ENCODE measurements at places on chromosomes 2 and 18.

DNA sequence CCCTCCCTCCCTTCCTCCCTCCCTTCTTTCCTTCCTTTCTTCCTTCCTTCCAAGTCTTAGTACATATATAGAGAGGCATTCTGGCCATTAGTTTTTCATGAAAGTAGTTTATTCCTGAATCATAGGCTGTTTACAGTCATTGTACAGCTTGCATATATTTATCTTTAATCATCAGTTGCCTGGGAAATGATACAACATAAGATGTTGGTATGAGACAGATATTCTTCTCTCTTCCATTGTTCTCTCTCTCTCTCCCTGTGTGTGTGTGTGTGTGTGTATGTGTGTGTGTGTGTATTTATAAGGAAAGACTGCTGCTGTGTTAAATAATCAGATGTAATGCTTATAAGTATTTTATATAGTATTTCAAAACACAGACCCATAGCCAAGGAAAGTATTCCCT, 289.8 kb upstream of the UBE2E3 start:
- no peak for DNase-seq

DNA sequence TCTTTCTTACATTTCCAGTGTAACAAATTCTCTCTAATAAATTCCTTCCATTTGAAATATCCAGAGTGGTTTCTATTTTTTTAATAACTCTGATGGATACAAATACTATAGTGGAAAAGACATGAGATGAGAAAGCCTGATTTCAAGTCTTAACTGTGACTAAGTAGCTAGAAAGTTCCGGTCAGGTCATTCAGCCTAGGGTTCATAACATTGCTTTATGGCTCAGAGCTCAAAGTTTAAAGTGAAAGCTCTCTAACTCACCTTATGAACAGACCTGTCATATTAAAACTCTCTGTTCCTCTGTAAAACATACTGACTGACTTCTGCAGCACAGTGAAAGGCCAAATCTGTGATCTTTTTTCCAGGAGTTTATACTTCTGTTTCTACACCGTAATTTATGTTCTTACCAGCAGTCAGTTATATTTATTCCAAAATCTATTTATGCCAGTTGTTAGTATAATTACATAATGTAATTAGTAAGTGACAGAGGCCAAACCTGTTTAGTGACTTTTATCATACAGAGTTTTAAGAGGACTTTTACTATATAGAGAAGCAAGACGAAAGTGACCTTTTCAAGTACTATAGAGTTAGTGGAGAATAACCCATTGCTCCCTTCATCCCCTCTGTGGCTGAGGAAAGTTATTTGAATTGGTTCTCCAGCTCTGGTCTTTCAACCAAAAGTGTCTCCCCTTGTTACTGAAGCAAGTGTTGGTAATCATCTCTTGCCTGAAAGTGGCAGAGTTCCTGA, 118.8 kb upstream of the PDE1A start:
- peak; percentile 24 for DNase-seq

DNA sequence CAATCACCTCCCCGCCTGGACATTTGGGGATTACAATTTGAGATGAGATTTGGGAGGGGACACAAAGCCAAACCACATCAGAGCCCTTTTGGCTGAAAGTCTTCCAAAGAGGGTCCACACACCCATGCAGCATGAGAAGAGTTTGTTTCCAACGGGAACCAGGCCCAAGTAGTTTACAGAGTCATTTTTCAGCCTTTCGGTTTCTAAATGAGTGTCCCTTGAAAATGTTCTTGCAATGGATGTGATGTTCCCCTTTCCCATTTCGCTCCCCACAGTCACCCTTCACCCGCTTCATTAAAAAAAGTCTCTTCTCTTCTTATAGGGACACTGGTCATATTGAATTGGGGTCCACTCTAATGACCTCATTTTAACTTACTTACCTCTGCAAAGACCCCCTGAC, 157.4 kb downstream of the ARL4C start:
- no peak for DNase-seq

GRCh38 chr2:12819103-12819475, 102.4 kb downstream of the TRIB2 start:
- DNase-seq: no peak

DNA sequence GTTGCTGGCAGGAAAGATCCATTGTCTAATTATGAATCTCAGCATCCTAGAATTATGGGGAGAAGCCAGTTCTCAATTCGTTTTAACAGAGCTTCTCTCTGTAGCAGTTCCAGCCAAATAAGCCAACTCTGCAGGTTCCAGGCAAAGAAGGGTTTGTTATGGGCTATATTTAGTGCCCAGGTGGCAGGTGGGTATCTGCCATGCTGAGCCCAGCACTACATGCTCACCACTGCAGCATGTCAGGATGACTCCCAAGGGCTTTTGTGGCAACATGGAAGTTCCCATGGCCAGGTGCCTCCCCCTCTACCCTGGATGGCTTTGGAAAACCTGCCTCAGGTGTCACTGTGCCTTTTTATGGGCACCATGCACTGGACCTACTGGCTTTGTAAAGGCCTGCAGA, 137.7 kb upstream of the MSH6 start:
- DNase-seq: no peak

GRCh38 chr2:95058466-95058988, 33.0 kb downstream of the MAL start:
- DNase-seq: no peak

GRCh38 chr2:56008661-56009431, 85.3 kb upstream of the EFEMP1 start:
- no peak for DNase-seq
